ENCODE measurements at places on chromosomes 16 and 17.

DNA sequence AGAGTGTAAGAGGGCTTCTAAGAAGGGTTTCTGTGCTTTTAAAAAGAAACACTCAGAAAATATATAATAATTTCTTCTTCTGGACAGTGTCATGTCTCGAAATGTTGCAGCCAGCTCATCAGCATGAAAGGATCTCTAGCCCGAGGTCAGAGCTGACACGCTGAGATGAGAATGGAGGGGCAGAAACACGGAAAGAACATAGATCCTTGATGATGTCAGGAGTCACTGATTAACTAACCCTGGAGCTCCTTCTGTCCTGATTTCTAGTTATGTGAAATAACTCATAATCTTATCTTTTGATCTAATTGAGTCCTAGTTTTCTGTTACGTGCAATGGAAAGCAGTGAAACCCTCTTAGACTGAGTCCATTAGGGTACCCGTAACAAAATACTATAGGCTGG lies 10.3 kb upstream of the TOX3 start:
- DNase-seq = no peak

GRCh38 chr17:4944554-4945175 lies 3.7 kb downstream of the PFN1 start:
- DNase-seq = no peak

DNA sequence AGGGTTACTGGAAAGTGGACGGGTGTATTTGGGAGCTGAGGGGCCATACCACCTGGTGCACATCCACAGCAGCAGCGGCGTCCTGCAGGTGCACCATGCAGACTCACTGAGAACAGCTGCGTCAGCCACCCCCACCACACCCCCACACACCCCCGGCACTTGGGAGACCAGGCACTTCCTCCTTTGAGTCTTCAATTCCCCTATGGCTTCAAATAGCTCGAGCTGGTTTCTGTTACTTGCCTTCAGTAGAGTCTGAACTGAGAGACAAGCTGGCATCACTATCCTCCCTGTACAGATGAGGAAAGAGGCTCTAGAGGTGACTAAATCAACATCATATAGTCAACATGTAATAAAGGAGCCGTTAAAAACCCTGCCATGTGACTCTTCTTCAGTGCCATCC lies 15.4 kb downstream of the CUEDC1 start:
- peak; percentile 16 for DNase-seq

GRCh38 chr17:53353919-53354351 lies 468.8 kb upstream of the KIF2B start:
- DNase-seq = no peak
